Stimulated activated CD8-positive, alpha-beta memory T cell treated with anti-CD3 and anti-CD28 coated beads, Interleukin-4, amount 100 ng/mL, for 1 hour (primary cell): ENCODE measurements at places on chromosomes 13 and 19.

DNA sequence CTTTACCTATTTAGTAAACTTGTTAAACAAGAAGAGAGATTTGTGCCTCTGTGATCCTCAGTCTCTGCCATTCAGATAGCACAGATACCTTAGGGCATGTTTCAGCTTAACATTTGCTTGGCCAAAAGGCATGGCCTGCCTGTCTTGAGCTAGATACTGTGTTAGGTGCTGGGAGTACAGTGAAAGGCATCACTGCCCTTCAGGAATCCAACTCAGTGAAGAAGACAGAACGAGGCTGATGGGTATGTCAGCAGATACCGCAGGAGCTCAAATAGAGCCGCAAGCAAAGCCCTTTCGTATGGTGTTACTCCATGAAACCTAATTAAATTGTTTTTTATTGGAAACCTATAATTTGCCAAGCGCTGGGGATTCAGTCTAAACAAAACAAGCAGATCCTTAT, 12.9 kb downstream of the ZNF507 start:
- DNase-seq = no peak

DNA sequence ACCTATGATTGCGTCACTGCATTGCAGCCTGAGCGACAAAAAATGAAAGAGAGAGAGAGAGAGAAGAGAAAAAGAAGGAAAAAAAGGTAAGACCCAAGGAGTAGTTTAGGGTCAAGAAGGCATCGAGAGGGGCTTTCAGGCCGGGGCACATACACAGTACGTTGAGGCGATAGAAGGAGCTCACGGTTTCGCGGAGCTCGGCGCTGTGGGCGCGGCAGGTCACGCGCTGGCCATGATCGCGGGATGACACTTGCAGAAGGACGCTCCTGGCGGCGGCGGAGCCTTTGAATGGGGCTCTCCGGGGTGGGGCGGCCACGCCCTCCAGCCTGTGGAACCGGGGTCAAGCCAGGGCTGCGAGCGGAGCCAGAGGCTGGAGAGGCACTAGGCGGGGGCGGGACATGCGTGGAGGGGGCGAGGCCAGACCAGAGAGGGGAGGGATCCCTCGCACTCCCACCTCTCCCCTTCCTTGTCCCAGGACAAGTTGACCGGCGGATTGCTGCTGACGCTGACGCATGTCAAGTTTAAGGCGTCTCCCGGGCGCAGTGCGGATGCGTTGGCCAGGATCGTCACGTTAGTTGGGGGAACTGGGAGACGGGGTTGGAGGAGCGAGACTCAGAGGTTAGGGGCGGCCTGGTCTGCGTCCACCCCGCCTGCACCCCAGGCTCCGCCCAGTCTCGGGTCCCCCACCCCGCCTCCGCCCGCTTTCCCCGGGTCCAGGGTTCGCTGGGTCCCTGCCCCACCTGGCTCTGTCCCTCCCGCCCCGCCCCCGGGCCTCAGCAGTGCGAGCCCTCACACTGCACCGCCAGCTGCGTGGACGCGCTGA, 6.9 kb downstream of the NPHS1 start:
- DNase-seq = no peak

GRCh38 chr19:17778968-17779929, 15.7 kb upstream of the B3GNT3 start:
- no peak for DNase-seq

DNA sequence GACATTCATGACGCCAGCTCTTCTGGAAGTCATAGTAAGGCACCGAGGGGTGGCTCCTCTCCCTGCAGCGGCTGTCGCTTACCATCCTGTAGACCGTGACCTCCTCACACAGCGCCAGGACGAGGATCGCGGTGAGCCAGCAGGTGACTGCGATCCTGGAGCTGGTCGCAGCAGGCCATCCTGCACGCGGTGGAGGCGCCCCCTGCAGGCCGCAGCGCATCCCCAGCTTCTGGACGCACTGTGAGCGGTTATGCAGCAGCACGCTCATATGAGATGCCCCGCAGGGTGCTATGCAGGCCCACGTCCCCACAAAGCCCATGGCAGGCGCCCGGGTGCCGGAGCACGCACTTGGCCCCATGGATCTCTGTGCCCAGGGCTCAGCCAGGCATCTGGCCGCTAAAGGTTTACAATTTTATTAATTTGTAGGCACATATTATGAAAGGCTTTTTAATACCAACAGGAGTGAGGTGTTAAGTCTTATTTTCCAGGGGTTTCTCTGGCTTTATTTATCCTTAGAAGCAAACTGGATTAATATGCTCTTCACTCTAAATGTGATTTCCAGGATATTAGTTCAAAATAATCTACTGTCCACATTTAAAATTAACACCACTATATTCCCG, 35.6 kb upstream of the PSPC1 start:
- no peak for DNase-seq

DNA sequence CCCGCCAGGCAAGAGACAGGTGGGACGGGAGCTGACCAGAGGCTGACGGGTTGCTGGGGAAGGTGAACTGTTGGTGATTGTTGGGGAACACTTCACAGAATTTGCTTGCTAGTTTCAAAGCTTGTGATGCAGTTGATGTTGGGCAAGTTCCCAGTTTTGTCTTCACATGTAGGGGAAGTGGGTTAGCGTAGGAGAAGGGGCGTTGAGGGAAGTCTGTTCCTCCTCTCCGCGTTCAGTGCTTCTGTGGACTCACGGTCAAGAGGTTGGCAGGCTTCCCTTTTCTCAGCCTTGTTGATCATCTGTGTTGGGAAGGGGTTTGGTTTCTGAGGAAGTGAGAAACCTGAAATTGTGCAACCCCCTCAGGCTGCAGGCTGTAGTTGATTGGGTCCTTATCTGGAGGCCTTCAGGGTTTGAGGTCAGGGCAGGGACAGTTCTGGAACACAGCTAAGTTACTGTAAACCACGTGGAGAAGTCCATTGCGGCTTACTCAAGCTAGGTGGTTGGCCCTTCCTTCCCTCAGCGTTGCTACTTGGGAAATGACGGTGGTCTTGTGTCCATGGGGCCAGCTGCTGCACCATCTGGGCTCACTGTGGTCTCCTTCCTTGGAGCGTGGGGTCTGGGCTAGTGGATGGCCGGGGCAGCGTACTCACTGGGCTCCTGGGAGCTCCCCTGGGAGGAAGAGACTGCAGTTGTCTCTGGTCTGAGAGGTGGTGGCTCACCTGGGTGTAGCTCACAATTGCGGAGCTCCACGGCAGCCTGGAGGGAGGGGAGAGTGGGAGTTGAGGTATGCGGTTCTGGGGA, 7.5 kb downstream of the RPS9 start:
- no peak for DNase-seq

GRCh38 chr19:7912697-7913564, 1.7 kb upstream of the TGFBR3L start:
- DNase-seq = no peak

DNA sequence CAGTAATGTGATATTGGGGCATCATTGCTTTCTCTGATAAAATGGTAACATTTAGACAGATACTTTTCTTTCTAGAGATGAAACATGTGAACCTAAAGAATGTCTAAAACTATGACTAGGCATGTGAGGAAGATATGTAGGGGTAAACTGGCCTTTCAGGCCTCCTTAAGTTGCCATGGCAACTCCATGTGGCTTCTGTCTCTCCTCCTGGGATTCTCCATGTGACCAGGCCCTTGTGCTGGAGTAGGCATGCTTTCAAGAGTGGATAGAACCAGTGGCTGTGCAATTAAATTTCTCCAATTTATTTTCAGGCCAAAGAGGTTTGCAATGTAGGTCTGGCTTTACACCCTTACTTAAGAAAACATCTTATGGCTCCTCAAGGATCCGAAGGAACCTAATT, 130.8 kb downstream of the OLFM4 start:
- DNase-seq = no peak

- no peak for DNase-seq
These were observed 8.4 kb upstream of the TEX101 start for GRCh38 chr19:43406297-43406696.

DNA sequence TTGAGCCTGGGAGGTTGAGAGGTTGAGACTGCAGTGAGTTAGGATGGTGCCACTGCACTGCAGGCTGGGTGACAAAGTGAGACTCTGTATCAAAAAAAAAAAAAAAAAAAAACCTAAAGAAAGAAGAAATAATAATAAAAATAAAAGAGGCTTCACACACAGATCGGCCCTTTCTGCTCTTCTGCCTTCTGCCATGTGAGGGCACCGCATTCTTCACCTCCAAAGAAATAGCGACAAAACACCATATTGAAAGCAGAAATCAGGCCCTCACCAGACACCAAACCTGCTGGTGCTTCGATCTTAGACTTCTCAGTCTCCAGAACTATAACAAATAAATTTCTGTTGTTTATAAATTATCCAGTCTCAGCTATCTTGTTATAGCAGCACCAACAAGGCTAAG, 3.0 kb downstream of the ZNF649 start:
- no peak for DNase-seq

- DNase-seq = no peak
These were observed 70.0 kb downstream of the CHST8 start for GRCh38 chr19:33691736-33692135.

DNA sequence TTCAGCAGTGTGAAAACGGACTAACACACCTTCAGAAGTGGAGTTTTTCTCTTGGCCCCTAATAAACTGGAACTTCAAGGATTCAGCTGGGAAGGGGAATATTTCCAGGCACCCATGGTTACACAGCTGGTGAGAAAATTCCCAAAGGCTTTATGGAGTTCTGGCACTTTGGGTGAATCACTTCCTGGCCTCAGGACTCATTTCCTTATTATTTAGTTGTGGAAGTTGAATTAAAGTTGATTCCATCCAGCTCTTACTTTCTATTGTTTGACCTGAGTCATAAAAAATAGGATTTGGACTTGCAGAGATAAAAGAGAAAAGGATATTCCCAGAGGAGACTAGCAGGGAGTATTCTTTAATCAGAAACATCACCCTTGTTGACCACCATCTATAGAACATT, 882.1 kb downstream of the UQCRFS1 start:
- no peak for DNase-seq

DNA sequence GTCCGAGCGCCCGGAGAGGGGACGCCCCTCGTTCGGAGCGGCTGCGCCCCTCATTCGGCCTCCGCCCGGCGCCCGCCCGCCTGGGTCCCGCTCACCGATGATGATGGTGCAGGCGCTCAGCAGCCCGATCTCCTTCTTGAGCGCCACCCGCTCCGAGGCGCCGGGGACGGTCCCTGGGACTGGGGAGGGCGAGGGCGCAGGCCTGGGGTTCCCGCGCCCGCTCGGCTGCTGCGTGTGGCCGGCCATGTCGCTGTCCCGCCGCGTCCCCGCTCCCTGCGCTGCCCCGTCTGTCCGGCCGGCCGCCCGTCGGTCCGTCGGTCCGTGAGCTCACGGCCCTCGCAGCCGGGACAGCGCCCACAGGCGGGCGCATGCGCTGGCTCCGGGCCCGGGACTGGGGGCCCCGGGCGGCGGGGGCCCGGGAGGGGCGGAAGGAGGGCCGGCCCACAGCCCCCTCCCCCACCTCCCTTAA, at the start of gene SLC7A10:
Gene SLC7A10, minus strand, starts transcription at position 393 of the 469 bp plus-strand sequence. Its CDS starts 147 bp downstream, at position 246.
- no peak for DNase-seq

DNA sequence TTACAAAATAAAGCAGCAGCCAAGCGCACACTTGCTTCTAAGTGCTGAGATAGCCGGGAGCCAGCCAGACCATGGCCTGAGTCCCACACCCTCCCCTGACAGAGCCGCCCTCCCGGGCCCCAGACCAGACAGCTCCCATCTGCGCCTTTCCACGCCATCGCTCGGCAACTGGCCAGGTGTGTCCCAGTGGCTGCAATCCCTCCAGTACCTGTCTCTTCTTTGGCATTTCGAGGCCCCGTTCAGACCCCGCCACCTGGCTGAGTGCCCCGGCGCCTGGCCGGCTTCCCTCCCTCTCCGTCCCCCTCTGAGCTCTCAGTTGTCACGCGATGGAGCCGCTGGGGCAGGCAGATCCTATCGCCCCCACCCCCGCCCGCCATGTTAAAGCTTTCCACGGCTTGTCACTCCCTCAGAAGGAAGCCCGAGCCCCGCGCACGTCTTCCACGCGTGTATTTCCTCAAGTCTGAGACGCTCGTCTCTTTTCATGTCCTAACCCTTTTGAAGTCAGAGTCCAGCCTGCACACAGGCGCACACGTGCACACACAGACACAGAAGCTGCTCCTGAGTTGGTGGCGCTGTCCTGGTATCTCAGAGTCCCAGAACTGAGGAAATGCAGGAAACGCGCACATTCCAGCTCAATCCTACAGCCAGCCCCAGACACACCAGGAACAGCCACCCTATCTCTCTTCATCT, 7.9 kb downstream of the MLLT1 start:
- no peak for DNase-seq

GRCh38 chr13:79456656-79457365, 24.1 kb upstream of the NDFIP2 start:
- DNase-seq = no peak

GRCh38 chr13:44013758-44014291, 134.1 kb downstream of the LACC1 start:
- DNase-seq = no peak

GRCh38 chr19:23554548-23554947, 132.5 kb downstream of the ZNF675 start:
- DNase-seq = no peak

- DNase-seq = no peak
These were observed 22.5 kb downstream of the DHRS12 start for GRCh38 chr13:51781246-51782022.

- no peak for DNase-seq
These were observed 1.2 kb downstream of the GARRE1 start for GRCh38 chr19:34255546-34255945.

DNA sequence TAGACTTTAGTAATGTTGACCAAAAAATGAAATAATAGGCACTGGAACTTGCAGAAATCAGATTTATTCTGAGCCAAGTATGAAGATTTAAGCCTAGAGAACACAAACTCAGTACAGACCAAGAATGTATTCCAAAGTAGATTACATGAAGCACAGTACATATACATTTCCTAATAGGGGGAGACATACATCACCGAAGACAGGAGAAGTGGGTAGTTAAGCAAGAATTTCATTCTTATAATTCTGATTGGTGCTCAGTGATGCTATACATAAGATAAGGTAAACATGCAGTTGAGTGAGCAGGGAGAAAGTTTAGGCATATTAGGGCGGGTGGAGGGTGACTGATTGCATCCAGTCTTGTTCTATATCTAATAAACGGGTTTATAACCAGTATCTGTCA, 2218.8 kb downstream of the PCDH9 start:
- no peak for DNase-seq

DNA sequence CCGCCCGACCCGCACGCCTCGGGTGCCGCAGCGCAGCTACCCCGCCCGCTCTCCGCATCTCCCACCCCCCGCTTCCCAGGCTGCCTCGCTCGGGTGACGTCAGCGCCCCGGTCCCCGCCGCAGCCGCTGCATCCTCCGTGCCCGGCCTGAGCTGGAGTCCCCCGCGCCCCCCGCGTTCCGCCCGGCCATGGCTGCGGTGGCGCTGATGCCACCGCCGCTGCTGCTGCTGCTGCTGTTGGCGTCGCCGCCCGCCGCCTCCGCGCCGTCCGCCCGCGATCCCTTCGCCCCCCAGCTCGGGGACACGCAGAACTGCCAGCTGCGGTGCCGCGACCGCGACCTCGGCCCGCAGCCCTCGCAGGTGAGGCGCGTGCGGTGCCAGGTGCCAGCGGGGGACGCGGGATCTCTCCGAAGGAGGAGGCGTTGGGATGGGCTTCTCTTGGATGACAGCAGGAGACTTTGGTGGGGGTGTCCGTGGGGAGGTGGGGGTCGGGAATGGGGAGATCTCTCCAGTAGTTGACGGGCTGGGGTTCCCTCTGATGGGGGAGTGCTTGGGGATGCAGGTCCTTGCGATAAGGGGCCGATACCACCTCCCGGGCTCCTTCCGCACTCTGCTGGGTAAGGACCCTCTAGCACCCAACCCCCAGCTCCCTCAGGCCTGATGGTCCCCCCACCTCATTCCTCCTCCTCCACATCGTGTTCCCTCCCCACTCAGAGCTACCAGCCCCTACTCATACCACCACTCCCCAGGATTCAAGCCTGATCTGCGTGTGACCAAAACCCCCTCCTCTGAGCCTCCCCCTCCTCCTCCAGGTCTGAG, at the start of gene TMEM59L:
Gene TMEM59L, plus strand, starts transcription at position 99 of the 817 bp plus-strand sequence. Its CDS starts 89 bp downstream, at position 188.
- no peak for DNase-seq
